ENCODE measurements at places on chromosomes 1 and 21. TPM values are rescaled to one million over a fixed set of nuclear protein-coding genes. Genes with fewer than 3 reads are reported as not detected.

Gene F5
- not detected for total RNA-seq

Gene TTC39A
- not detected for total RNA-seq

Gene PCAT6
- total RNA-seq = not detected

Gene PMF1
- 81.0 TPM for total RNA-seq

Gene JAM2
- 1.5 TPM for total RNA-seq

Gene BTBD8
- 0.49 TPM for total RNA-seq

Gene CD1E
- total RNA-seq = not detected

Gene LCE1B
- not detected for total RNA-seq

Gene SLC9C2
- not detected for total RNA-seq

DNA sequence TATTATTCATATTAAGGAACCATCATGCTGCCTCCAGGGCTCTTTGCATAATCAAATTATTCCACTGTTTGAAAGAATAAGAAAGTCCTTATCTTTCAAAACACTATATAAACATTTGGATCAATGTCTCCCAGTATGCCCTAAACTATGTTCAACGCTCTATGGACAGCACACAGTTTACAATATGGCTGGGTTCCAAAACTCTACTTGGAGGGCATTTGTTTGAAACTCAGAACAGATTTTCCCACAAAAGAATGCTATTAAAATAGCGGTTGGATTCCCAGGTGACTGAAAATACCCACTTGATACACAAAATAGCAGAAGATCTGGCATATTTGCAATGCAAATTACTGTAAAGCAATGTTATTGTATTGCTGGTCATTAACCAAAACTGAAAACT, 3.2 kb downstream of the HAO2 start:
- DNase-seq = no peak

GRCh38 chr1:228871314-228872061, 136.2 kb downstream of the RHOU start:
- no peak for DNase-seq

DNA sequence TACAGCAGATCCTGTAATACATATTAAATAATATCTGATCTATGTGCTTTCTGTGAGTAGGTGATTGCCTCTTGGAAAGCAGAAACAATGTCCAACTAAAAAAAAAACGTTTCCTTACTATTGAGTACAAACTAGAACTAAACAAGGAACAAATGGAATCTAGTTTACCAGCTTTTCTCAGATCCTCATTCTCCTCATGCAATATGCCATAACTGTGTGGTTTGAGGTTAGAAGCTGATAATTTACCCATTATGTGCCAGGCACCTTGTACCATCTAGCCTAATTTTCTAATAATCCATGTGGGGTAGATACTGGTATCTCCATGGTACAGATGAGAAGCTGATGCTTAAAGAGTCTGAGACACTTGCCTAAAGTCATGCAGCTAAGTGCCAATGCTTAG, 154.7 kb downstream of the PTGER3 start:
- no peak for DNase-seq

DNA sequence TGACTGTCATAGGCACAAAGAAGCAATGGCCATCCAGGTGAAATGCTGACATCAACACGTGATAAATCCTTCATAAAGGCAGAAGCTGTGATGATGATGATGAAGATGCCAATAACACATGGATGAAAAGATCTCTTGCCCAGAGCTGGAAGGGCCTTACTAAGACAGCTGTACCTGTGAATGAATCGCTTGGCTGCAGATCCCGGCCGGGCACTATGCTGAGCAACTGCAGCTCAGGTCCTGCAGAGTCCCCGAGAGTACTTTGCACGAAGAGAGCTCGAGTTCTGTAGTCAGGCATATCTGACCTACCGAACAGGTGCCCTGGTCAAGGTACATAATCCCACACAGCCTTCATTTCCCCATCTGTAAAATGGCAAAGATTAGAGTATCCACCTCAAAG, 48.8 kb downstream of the PGBD5 start:
- DNase-seq = no peak

DNA sequence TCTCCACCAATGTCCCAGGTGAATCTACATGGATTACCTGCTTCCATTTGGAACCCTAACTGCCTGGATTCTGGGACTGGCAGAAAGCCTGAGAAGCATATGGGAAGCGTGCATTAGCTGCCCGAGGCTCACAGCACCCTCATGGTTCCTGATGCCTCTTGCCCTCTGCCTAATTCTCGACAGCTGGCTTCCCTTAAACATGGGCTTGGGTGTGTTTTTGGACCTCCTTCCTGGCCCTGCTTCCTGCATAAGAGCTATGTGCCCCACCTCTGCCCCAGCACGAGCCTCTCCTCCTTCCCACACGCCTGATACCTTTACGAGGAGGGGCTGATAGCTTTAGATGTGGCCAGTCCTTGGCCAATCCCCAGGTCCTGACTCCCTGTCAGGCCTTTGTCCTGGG, 152.4 kb upstream of the HMGB4 start:
- no peak for DNase-seq

GRCh38 chr1:168455764-168456163, 88.0 kb downstream of the XCL2 start:
- DNase-seq = peak; percentile 47

DNA sequence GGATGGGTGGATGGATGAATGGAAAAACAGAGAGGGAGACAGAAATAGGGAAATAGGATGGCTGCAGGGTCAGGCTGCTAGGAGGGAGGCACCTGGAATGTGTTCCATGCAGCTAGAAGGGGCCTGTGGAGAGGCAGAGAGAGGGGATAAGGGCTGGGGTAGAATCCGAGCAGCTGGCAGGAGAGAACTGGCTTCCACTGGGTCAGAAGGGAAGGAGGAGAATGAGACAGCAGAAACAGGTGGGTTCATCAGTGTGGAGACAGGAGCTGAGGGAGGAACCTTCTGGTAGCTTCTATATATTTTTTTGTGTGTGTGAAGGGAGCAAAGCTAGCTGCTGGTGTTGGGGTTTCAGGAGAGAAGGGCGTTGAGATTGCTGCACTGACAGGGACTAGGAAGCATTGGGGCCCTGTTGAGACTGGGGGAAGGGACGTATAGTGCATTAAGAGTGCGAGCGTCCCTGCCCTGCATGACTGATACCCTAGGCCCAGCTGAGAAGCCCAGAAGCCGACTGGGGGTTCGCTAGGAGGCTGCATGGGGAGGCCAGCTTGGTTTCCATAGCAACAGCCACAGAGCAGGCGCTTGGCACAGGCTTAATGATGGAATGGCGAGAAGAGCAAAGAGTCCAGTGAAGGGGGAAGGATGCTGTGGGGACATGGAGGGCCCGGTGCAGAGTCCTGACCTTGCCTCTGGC, 14.8 kb upstream of the KIF21B start:
- DNase-seq = no peak

- no peak for DNase-seq
These were observed 204.7 kb upstream of the RGS18 start for GRCh38 chr1:191953526-191953925.

GRCh38 chr1:1755426-1755825, 22.8 kb downstream of the NADK start:
- no peak for DNase-seq

DNA sequence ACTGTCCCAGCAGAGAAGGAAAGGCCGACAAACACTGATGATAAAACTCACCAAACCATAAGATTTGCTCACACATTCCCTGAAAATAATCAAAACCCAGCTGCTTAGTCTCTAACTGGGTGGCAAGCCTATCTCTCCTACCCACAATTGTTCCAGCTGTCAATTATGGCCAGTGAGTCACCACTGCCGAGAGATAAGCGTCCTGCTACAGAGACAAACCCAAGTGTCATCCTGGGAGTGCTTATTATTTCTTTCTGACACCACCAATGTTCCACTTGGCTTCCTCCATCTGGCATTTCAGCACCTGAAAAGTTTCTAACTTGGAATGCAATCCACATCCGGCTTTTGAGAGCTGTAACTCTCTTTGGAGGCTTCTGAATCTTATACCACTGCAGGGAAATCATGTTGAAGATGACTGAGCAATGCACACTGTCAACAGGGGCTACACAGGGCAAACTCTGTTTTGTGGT, 51.5 kb upstream of the VAV3 start:
- DNase-seq = peak; percentile 99

- DNase-seq = no peak
These were observed 230.7 kb downstream of the RPS6KC1 start for GRCh38 chr1:213281640-213282301.

- peak; percentile 74 for DNase-seq
These were observed 111.5 kb upstream of the USP24 start for GRCh38 chr1:55326496-55327243.

DNA sequence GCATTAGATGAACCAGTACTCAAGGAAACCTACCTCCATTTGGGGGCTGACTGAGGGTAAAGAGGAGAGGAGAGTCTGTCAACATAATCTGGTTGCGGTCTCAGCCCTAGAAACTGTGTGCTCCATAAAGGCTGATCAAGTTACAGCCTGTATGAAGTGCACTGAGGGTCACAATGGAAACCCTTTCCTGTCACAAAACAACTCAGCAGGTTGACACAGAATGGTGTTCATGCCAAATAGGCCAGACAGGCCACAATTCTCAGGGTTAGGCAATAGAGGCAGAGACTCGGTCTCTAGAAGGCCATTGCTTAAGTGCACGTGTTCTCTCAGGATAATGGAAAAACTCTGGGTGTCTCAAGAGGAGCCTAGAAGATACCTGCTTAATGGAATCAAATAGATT, 4.1 kb upstream of the ANKRD35 start:
- no peak for DNase-seq

DNA sequence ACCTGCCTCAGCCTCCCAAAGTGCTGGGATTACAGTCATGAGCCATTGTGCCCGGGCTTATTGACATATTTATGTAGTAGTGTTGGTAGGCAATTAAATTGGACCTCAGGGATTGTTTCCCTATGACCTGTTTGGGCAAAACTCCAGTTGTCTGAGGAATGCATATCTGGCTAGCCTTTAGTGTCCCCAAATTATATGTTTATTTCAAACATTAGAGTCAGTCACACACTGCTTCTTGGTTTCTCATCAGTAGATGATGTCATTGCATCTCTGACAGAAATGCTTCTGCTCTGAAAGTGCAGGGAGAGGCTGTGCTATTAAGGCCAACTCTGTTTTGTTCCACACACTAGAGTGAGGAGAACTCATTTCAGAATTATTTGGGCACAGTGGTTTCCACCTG, 12.5 kb downstream of the PIP5K1A start:
- DNase-seq = no peak

DNA sequence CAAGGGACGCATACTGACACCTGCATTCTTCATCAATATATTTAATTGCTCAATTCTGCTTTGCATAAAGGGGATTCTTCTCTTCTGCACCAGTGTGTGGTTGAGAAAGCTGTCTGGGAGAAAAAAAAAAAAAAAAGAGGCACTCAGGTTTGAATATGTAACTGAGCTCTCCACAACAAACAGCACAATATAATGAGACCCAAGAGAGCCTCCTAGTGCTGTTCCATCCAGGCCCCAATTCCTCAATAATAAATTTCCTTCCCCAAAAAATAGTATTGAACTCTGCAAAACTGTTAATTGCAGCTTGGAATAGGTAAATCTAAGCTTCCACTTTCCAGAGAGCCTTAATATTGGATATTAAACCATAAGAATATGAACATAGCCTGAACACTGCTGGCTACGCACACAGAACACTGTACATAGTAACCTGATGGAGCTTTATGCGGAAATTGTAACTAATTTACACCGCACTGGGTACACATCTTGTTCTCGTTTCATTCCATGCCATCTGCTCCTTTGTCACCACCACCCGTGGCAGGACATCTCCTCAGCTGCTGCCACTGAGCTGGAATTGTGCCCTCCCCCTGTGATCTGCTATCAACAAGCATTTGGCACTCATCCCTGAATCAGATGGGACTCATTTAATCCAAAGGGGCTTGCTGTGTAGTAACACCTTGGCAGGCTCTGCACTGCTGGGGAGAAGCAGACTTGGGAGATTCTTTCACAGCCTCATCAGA, 272.0 kb downstream of the HHIPL2 start:
- no peak for DNase-seq

- DNase-seq = no peak
These were observed 8.4 kb downstream of the TP73 start for GRCh38 chr1:3660704-3661103.

DNA sequence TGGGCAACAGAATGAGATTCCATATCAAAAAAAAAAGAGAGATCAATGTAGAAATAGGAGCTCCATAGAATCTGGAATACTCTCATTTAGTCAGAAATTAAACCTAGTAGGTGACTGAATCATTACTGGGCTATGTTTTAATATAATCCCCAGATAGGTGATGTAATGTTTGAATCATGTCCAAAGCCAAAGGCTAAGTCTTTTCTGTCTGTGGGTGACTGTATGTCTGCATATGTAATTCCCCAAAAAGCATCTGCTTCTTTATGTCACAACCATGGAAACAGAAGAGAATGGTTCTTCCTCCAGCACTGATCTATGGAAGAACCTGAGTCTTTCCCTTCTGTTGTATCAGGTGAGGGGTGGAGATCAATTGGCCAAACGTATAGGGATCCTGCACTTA, 5.8 kb downstream of the LAMC2 start:
- peak; percentile 64 for DNase-seq

DNA sequence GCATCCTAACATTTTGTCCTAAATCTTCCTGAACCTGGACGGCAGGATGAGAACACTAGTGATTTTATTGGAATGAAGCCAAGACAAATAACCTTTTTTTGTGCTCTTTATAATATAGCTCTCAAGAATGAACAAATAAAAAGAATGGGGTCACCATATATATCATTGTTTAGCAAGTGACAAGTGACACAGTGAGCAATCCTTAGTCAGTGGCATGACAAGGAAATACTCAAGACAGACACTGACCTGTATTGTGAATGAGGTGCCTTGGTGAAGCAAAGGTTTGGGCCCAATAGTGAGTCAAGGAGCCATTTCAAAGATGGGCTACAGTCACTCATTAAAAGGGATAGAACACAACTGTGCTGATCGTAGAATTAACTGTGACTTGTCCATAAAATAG, 35.7 kb downstream of the PTGFR start:
- no peak for DNase-seq

- DNase-seq = no peak
These were observed 18.6 kb upstream of the ADGRB2 start for GRCh38 chr1:31782421-31783410.

GRCh38 chr1:7388141-7388487, 383.0 kb upstream of the VAMP3 start:
- no peak for DNase-seq

DNA sequence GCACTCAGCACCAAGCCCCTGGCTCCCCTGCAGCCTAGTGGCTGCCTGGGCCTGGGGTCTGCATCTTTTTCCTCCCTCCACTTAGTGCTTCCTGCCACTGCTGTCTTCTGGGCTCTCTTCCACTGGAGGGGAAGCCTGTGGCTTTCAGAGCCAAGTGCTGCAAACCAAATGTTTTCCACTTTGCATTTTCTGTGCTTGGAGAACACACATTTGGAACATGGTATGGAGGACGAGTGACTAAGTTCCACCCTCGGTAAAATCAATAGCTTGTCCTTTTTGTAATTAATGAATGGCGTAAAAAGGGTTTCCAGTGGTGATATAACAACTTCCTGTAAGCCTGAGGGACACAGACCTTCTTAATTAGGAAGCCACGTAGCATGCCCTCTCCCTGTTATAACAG, 10.1 kb upstream of the GPR153 start:
- DNase-seq = no peak

- DNase-seq = no peak
These were observed 14.7 kb downstream of the INTS3 start for GRCh38 chr1:153742411-153743142.

- DNase-seq = no peak
These were observed 7.8 kb downstream of the ETS2 start for GRCh38 chr21:38813547-38813946.

- no peak for DNase-seq
These were observed 63.7 kb downstream of the SLX9 start for GRCh38 chr21:45003331-45004058.

- peak; percentile 65 for DNase-seq
These were observed 45.9 kb upstream of the NRDC start for GRCh38 chr1:51924455-51924854.
